ENCODE measurements at places on chromosomes 11 and 22. TPM values are rescaled to one million over a fixed set of nuclear protein-coding genes. Genes with fewer than 3 reads are reported as not detected.

The THRSP gene
- not detected for total RNA-seq

The OVOL1 gene
- total RNA-seq: 1.3 TPM

The KREMEN1 gene
- 11.7 TPM for total RNA-seq

The TH gene
- not detected for total RNA-seq

The SCUBE2 gene
- total RNA-seq: 0.56 TPM

The CYP2D6 gene
- 2.7 TPM for total RNA-seq

The C22orf15 gene
- total RNA-seq: not detected

The OR51I1 gene
- total RNA-seq: not detected

The ABCC8 gene
- total RNA-seq: not detected

The MPZL2 gene
- 82.5 TPM for total RNA-seq

The MS4A2 gene
- not detected for total RNA-seq

The OR51S1 gene
- not detected for total RNA-seq

The KDM2A gene
- 55.9 TPM for total RNA-seq

The RFPL3 gene
- not detected for total RNA-seq

The PEX26 gene
- total RNA-seq: 26.5 TPM

The TRIM48 gene
- not detected for total RNA-seq

DNA sequence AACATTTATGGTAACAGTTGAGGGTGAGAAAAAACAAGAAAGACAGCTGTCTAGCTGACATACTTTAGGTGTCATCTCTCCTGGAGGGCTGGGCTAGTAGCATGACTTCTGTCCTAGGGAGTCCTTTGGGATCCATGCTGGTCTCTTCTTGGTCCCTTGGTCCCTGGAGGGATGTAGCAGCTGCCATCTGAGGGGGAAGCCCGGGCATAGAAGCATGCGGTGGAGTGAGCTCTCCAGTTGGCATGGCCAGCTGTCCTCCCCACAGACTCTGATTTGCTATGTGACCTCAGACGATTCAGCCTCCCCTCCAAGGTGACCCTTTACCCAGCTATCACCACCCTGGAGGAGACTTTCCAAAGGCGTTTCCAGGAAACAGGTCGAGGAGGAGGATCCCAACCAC is 28.7 kb downstream of the POU2F3 start:
- DNase-seq: no peak

- no peak for DNase-seq
These were observed 110.0 kb downstream of the OSBP2 start for GRCh38 chr22:30804626-30805025.

DNA sequence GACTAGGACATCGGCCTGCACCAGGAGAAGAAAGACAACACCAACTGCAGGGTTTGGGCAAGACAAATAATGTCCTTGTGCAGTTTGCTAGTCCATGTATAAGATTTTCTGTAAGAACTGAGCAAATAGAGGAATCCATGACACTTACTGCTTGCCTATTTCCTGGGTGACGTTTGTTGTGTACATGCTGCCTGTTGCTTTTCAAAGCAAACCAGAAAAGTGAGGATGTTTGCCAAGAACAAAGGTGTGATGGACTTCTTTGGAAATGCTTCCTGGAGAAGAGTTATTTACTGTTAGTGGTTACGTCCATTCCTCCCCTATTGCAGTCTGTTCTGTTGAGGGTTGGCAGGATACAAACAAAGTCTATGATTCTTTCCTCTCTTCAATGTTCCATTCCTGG is 126.5 kb downstream of the CASP12 start:
- peak; percentile 51 for DNase-seq

DNA sequence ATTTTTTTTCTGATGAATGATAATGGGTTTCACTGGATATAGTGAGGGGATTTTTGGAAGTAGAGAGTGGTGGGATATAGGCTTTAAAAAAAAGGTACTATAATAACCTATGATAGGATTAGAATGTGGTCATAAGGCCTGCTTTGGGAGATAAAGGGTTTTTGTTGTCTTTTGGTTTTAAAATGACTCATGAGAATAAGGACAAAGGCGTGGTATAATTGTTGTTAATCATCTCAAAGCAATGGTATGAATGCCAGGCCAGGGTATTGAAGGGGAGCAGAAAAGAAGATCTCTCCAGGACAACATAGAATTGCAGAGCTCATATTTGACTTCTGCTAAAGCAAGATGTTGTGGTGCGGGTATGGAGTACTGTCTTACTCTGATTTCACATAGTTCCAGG is 579.4 kb downstream of the JRKL start:
- peak; percentile 57 for DNase-seq

- no peak for DNase-seq
These were observed 15.7 kb upstream of the MYO18B start for GRCh38 chr22:25726241-25726640.

GRCh38 chr11:34823639-34824038 is 92.5 kb downstream of the APIP start:
- DNase-seq: no peak

GRCh38 chr22:41285441-41285819 is 557 bp downstream of the RANGAP1 start:
- DNase-seq: peak; percentile 95

GRCh38 chr11:35907648-35908431 is 36.0 kb upstream of the LDLRAD3 start:
- DNase-seq: peak; percentile 83

GRCh38 chr11:3995949-3996554 is 98.5 kb upstream of the RRM1 start:
- DNase-seq: no peak

GRCh38 chr11:113484223-113484622 is 9.0 kb upstream of the DRD2 start:
- DNase-seq: no peak

DNA sequence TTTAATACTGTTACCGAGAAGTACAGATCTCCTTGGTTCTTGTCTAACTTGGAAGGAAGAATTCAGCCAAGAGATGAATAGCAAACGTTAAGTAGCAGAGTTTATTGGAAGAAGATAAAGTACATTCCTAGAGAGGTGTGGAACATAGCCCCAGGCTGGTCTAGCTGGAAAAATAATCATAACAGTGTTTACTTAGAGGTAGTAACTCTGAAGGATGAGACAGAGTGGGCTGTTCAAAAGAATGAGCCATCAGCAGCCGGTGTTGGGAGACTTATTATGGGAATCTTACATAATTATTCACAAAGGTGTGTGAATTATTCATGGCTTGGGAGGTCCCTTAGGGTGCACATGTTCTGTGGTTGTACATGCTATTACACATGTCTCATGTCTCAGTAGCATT is 276.5 kb downstream of the LUZP2 start:
- peak; percentile 3 for DNase-seq

DNA sequence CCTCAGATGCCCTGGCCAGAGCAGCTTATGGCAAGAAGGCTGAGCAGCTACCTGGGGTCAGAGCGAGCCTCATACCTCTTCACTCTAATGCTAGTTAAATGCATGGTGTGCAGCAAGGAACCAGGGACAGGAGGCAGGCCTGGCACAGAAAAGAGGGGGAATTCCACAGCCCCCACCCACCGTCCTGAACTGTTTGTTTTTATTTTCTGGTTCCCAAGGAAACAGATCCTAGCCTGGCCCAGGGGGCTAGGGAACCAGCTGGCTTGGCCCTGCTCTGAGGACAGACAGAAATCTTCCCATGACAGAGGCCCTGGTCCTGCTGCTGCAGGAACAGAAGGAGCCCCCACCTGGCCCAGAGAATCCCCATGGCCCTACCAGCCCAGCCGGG is 40.4 kb downstream of the SLCO2B1 start:
- DNase-seq: no peak

DNA sequence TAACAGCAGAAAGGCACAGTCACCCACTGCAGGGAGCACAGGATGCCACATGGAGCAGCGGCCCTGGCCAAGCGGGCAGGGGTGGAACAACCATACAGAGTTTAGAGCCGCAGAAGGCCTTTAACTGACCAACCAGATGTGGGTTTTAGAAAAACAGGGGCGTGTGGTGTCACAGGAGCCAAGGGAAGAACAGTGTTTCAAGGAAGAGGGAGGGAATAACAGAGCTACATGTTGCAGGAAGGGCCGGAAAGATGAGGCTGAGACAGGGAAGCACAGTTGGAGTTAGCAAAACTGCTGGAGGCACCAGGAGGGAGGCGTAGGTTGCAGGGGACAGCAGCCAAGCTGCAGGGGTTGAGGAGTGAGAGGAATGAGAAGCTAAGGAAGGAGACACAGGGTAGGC is 7.8 kb upstream of the NAA40 start:
- DNase-seq: no peak

DNA sequence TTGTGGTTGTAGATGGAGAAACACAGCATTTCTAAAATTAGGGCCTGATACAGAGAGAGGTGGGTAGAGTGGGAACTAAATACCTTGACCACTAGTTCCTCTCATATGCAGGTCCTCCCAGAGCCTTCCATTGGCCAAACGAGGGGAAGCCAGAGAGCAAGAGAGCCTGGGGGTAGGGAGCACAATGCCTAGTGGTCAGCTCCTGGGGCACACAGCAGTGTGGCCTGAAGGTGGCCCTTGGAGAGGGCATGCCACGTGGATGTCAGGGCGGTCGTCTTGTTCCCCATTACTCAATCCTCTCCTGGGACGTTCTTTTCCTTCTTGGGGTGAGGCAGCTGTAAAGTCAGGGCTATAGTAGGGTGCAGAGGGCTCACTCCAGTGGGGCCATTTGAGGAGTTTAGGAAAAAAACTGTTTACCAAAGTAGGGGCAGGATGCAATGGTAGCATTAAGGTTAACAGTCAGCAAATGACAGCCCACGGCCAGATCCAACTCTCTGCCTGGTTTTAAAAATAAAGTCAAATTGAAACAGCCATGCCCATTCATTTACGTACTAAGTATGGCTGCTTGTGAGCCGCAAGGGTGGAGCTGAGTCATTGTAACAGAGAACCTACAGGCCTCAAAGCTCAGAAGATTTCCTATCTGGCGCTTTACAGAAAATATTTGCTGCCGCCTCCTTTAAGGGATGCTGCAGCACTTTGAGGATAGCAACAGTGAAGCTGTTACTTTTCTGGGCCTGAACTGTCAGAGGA is 7.6 kb downstream of the MYO18B start:
- no peak for DNase-seq

GRCh38 chr11:6618117-6619003 is 862 bp downstream of the TPP1 start:
- DNase-seq: peak; percentile 65

DNA sequence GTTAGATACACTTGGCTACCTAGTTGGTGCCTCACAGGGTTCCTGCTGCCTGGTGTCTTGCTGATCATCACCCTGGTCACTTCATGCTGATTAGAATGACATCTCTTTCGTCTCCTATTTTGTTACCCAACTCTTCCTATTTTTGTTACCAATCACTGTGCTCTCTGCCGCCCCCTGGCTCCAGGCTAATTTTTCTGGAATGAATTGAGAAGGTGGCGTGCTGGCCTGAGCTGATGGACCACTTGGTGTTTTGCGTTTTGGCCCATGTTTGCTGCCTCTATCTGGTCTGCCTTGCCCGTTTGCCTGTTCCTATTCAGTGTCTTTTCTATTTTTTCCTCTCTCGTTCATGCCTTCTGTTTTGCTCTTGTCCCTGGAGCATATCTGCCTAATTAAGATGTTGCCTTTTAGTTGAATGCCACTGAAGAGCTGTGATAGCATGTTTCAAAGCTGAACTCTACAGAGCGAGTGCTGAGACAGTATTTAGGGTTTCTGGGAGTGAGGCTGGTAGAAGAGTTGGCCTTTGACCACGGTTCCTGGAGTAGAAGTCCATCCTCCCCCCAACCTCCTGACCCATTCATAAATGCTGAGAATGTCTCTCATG is 5.9 kb upstream of the ATF4 start:
- DNase-seq: no peak

DNA sequence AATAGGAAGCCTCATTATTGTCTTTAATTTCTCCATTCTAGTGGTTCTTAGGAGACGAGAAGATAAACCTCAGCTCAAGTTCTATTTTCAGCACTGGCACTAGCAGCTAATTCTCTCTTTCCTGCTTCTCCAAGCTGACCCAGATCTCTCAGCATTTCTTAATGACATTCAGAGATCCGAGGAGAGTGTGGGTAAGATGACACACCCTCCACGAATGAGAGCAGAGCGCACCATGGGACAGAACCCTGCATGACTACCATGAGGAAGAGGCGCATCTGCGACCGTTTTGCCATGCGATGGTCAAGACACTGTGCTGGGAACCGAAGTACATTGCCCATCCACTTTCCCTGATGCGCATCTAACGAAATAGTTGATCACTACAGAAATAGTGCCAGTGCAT is 241.8 kb downstream of the LARGE1 start:
- no peak for DNase-seq

- DNase-seq: no peak
These were observed 5.5 kb upstream of the SHISA8 start for GRCh38 chr22:41920271-41920976.

DNA sequence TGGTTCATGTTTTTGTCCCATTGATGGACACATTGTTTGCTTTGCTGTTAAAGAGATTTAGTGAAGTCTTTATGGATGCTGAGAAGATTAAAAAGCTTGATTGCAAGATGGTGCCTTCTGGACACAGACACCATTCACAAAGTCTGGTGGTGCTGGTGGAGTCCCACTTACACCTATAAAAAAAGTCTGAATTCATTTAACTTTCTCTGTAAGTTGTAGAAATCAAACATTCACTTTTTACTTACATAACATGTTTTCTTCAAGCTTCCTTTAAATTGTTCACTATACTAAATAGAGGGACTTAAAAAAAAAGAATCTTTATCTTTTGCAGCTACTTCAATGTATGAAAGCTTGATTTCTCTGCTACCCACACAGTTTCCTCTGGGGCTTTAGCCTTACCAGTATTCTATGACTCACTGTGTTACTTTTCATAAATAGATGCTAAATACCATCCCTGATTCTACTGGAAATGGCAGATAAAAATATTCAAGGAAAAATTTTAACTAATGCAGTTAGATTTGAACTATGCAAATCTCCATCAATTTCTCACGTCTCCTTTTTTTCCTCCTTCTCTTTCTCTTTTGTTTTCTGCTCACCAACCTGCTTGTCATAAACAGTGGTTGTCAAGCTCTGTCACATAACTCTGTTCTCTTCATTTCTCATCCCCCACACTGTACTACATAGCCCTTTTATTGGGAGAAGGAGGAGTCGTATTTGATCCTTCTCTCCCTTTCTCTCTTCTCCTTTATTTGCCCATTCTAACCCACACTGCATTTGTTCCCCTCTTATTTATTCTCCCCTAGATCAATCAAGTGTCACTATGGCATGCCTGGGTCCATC is 89.7 kb downstream of the FAM76B start:
- peak; percentile 25 for DNase-seq

- no peak for DNase-seq
These were observed 8.9 kb downstream of the SULT4A1 start for GRCh38 chr22:43853328-43853931.

DNA sequence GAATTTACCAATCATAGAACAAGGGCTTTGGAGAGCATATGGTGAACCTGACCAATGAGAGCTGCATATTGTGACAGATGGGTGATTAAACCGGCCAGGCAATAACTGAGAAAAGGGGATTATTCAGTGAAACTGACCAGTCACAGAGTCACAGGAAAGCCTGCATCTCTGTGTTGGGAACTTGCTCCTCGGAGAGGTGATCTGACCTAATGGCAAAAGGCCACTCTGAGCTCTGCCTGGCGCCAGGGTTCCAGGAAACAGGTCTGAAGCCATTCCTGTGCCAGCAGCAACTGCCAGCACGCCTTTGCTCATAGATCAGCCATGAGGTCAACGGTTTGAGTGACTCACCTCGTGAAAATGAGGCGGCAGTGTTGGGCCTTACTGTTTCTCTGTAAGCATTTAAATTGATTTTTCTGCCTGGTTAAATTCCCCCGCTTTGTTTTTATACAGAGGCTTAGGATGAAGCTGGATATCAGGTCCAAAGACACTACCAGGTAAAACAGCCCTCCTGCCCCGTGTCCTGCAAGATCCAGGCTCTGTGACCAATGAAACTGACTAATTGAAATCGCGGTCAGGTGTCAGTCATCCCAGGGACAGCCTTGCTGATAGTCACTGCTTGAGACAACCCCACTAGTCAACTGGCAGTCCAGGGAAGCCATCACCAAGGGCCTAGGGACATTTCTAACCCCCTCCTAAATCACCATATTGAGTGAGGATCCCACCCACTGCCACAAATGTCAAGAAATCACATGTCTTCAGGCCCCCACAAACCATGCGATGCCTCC is 35.8 kb upstream of the MYOD1 start:
- peak; percentile 36 for DNase-seq
